Stimulated activated CD4-positive, alpha-beta T cell treated with anti-CD3 and anti-CD28 coated beads, Interleukin-2, amount 100 ng/mL, for 48 hours (primary cell): ENCODE measurements at places on chromosomes 3 and 15.

- DNase-seq, result no peak
Observed at GRCh38 chr15:89406940-89407607, 72.5 kb upstream of the POLG start.

- no peak for DNase-seq
Observed at GRCh38 chr3:24523215-24523614, 28.6 kb upstream of the THRB start.

DNA sequence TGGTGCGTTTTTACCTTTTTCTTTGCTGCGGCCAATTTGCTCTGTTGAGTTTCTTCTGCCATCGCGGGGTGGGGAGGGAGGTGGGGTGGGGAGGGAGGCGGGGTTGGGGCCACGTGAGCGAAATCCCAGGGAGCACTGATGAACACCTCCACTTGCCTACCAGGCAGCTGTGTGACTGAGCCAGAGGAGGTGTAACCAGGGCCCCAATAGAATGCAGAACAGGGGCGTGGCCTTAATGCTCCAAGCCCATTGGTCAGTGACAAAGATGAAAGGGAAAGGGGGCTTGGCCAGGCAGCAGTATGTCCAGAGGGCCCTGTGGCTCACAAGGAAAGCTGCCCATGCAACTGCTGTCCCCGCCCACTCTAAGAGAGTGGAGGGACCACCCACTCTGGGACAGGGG lies 21.4 kb upstream of the OR4F6 start:
- DNase-seq, result no peak

GRCh38 chr3:143637133-143637532 lies 211.1 kb downstream of the SLC9A9 start:
- DNase-seq, result no peak

GRCh38 chr15:88818920-88819319 lies 15.7 kb downstream of the ACAN start:
- DNase-seq, result no peak

- no peak for DNase-seq
Observed at GRCh38 chr3:167739190-167739810, 3.8 kb downstream of the SERPINI1 start.

- DNase-seq, result no peak
Observed at GRCh38 chr3:106006001-106006400, 137.2 kb upstream of the CBLB start.

DNA sequence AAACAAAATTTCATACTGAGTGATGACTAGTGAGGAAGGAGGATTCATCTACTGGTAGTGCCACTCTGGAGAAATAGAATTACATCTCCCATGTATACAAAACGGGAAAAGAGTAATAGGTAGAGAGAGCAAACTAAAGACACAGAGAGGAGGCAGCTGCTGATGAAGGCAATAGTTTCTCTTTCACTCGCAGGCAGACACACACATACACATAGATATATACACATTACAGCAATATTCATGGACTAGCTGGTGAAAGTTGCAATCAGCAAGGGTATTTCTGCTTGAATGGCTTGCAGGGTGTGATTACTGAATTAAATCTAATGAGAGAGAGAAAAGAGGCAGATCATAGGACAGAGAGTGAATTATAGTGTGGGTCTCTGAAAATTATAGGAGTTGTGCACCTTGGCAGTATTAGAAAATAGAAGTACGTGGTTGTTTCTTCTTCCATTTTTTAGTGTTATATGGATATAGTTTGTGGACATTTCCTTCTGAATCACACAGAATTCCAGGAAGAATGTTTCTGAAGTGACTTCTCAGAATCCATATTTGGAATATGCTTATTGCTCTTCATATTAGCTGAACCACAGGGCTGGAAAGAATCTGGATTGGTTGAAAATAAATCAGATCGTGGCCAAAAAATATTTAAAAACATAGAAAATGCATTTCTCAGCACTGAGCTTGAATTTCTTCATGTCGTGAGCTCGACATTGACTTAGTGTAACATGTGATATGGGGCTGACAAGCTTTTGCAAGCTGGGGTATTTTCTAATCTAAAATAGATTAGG lies 991.2 kb downstream of the TUSC7 start:
- no peak for DNase-seq

DNA sequence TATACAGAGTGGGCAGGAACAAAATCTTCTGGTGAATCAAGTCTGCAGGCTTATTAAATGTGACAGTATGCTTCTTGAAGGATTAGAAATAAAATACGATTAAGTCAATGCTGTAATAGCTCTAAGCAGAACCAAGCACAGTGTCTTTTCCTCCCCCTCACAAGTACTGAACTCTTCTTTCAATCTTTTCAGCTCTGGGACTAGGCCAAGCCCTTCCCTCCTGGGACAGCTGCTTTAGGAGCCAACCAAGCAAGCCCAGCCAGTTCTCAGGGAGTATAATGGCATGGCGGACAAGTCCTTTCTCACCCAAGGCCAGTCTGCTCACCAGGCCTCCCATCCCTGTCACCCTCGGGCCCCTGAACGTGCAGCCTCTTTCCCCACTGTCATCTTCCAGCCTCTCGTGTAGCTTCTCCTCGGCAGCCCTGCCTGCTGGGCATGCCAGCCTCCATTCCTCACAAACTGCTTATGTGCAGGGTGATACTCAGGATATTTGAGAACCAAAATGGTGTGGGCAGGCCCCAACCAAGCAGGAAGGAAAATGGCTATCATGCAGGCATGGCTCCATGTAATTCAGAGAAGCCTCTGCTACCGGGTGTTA lies 8.4 kb upstream of the PPP1R2 start:
- DNase-seq, result no peak

GRCh38 chr15:63972801-63973200 lies 73.5 kb downstream of the DAPK2 start:
- no peak for DNase-seq

GRCh38 chr3:12903000-12903800 lies 61.8 kb upstream of the RPL32 start:
- no peak for DNase-seq

GRCh38 chr3:31673950-31674349 lies 141.2 kb downstream of the STT3B start:
- DNase-seq, result no peak

GRCh38 chr3:135268941-135269532 lies 474.0 kb downstream of the EPHB1 start:
- DNase-seq, result no peak

- no peak for DNase-seq
Observed at GRCh38 chr15:51322621-51323296, 15.6 kb downstream of the CYP19A1 start.

DNA sequence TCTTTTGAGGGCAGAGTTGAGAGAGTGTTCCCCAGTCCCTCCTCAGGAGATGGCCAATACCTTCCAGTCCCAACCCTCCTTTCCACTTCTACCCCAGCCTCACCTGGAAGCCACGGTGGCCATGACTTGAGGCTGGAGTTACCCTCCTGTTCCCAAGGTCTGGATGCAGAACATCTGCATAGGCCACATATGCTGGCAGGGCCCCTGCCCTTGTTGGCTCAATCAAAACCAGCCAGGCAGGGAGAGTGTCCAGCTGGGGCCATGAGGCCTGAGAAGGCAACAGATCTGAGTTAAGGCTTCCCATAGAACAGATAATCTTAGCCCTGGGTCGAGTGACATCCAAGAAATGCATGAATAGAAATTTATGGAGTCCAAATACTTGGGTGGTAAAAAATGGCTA lies 23.6 kb upstream of the VIPR1 start:
- no peak for DNase-seq

- DNase-seq, result no peak
Observed at GRCh38 chr3:10546820-10547263, 41.5 kb upstream of the ATP2B2 start.

- DNase-seq, result no peak
Observed at GRCh38 chr3:5222283-5223005, 34.9 kb downstream of the EDEM1 start.

GRCh38 chr3:99365396-99365795 lies 273.0 kb upstream of the COL8A1 start:
- no peak for DNase-seq

- DNase-seq, result no peak
Observed at GRCh38 chr15:86915811-86916331, 836.2 kb downstream of the AGBL1 start.

DNA sequence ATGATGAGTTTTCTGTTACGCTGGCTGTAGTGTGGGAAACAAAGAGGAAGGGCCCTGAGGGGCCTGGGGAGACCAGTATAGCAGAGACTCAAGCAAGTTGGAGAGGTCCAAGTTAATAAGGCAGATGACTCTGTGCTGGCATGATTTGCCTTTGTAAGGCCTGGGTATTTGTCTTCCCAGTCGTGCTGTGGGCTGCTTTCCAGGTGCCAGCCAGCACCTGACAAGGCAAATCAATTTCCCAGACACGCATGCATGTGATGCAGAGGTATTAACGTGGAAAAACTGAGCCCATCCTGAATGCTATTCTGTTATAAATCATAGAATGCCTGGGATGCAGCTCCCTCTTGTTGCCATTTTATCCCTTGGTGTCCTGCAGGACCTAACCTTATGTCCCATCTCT lies 175.6 kb downstream of the MFSD1 start:
- no peak for DNase-seq

GRCh38 chr3:129371041-129371826 lies 57.2 kb downstream of the EFCAB12 start:
- DNase-seq, result no peak

GRCh38 chr3:166484470-166484869 lies 647.2 kb upstream of the BCHE start:
- DNase-seq, result no peak

DNA sequence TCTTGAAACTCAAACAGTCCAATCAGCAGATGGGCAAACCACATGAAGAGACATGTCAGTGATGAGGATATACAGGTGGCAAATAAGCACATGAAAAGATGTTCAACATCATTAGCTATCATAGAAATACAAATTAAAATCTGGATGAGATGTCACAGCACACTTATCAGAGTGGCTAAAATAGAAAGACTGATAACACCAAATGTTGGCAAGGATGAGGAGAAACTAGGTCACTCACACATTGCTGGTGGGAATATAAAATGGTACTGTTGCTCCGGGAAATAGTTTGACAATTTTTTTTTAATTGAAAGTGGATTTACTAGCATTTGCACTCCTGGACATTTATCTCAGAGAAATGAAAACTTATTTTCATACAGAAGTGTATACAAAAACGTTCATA lies 8.4 kb downstream of the PGPEP1L start:
- no peak for DNase-seq

DNA sequence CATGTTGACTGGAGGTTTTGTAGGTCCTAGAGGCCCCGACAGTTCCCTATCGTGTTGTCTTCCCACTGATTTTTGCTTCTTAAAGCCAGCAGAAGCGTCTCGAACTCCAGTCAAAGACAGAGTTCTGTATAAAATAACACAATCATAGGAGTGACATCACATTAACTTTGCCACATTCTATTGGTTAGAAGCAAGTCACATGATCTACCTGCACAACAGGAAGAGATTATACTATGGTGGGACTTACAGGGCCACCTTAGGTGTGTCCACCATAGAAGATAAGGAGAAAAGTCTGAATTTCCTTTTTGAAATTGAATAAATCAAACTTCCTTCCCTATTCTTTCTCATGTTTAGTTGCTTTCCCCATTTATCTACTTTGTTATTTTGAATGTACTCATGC lies 365.5 kb downstream of the GRM7 start:
- DNase-seq, result no peak

DNA sequence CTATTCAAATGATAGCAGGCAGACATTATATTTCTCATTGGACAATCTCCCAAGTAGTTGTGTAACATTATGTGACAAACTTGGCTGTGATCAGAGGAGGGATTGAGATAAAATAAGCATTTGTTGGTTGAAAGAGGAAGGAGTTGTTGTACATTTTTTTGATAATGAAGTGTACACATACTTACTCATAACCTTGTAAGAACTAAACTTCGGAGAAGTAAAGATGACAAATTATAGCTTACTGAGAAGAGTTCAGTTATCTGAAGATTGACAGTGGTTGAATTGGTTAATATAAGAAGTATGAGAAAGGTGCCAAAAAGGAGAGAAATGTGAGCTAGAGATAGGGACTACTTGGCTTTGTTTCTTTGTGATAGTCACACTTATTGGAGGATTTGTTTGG lies 32.6 kb downstream of the STT3B start:
- DNase-seq, result no peak

DNA sequence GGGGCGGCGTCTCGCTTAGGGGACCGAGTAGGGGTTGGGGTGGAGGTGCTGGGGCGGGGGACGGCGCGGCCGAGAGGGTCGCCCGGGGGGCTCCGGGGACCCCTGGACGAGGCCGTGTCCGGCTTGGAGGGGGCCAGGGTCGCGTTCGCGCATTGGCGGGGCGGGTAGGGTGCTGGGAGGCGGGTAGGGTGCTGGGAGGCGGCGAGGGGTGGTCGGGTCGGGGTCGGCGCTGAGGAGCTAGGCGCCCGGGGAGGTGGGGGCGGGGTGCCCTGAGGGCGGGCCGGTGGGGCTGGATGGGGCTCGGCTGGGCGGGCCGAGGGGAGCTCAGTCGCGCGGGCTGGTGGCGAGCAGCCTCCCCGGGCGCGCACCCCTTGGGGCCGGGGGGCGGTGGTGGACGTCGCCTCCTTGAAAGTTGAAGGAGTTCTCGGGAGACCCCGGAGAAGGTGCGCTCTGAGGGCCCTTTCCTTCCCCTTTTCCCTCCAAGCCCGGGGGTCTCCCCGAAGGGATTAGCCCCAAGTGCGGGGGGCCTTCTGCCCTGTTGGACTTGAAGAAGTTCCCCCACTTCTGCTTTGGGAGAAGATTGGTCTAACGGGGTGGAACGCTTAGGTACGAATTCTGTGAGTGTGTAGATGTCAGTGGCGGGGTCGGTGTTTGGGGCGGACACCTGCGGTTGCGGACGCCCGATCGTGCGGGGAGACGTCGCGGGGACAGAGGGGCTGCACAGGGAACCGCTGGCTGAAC lies 543 bp downstream of the MEF2A start:
- DNase-seq, result no peak

DNA sequence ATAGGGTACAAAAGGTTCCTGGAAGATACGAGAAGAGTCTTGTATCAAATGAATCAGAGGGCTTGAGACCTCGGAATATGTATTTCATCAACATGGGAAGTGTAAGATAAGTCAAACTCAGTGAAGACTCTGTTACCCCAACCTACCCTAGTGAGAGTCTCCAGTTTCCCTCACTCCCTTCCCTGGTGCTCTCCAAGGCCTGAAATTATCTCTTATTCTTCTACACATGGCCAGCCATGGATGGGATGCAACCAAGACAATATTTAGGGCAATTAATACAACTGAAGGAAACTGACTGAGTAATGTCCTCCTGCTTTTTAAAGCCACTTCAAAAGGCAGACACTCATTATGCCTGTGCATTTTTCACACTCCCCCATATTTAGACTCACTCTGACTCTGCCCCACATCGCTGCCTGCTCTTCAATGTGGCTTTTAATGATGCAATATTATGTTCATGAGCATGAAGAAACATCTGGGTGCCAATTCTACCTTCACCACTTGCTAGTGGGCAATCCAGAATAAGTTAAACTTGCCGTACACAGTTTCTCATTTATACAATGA lies 137.1 kb upstream of the THBS1 start:
- DNase-seq, result no peak
